ENCODE measurements at places on chromosomes 2 and 18.

GRCh38 chr2:69804416-69804815 lies 25.0 kb upstream of the GMCL1 start:
- DNase-seq, result no peak

- no peak for DNase-seq
Observed at GRCh38 chr2:68359889-68360288, 5.2 kb upstream of the PLEK start.

GRCh38 chr2:18373664-18374063 lies 186.8 kb downstream of the RDH14 start:
- DNase-seq, result no peak

DNA sequence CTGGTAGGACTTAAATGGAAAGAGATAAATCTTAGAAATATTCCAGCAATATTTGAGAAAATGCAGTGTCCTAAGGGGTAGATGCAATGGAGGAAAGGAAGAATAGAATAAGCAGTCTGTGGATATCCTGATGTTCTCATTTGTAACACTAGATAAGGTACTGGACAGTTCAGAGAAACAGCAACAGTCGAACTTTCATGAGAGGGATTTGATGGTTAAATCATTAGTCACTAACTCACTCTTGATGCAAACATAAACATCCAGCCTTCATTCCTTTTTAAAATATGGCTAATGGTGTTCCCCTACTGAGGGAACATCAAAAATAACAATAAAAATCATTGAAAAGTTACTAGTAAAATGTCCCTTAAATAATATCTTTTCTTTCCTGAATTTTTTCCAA lies 211.4 kb upstream of the SLC39A10 start:
- DNase-seq, result no peak
